ENCODE measurements at places on chromosomes 5 and 9.

DNA sequence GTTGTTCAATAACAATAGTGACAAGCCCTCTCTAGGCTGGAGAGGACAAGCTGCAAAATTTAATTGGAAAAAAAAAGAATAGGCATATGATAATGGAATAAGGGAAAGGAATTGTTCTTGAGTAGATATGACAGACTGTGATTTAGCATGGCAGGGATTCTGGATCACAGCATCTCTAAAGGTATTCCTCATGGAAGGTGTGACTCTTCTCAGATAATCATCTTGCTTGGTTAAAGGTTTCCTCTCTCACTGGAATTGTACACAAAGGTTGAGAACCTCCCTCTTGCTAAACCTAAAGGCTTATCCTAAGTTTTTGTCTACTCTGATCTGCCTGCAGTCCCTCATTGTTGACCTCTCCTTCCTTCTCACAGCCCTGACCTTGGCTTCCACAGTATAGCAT is 31.6 kb downstream of the ELOVL7 start:
- DNase-seq = no peak

GRCh38 chr5:72557167-72558045 is 50.2 kb upstream of the ZNF366 start:
- no peak for DNase-seq

- DNase-seq = no peak
These were observed 157.5 kb downstream of the CHSY3 start for GRCh38 chr5:130061746-130062145.

DNA sequence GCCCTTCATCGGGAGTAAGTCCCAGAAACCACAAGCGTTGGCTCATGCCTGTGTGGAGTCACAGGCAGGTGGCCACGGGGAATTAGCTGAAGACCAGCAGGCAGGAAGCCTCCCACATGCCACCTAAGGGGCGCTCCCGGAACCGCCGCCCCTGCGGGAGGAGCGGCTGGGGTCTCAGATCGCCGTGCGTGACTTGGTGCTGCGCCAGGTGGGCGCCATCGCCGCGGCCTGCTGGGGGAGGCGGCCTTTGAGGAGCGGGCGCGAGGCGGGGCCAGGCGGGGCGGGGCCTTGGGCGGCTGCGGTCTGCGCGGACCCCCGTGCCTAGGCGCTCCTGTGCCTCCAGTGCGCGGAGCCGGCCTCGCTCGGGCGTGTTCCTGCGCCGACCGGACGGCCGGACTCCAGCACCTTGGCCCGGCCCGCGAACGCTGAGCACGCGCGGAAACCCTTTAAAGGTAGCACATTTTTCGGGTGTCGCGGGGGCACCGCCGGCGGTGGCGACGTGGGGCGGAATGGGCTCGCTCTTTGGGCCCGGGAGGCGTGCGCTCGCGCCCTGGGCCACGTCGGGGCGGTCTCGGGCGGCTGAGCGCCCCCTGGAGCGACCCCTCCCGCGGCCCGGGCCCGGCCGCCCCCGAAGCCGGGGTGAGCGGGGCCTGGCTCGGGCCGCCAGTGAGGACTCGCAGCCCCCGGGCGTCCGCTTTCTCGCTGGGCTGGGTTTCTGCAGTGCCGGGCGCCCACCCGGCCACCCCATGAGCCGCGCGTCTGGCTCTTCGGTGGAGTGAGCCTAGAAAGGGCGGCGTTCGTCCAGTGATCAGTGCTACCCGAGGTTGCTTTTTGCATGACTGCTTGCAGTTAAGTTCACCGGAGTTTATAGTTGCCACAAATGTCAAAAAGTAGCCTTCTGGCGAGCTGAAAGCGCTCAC is 24.5 kb downstream of the LECT2 start:
- no peak for DNase-seq

DNA sequence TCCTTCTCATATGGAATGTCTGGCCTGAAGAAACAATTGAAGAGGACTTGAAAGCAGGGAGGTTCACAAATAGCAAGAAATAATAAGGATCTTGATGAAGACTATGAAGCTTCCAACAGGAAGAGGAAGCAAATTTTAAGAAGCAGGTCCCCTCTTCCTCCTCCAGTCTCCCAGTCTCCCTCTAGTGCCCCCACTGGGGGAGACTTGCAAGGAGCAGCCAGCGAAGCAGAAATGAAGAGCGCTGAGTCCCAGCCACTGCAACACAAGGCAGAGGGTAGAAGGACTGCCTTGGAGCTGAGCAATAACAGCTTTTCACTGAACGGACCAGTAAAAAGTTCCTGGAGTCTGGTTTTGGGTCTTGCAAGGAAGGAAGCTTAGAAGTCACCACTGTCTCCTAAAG is 32.6 kb upstream of the ACO1 start:
- DNase-seq = no peak

GRCh38 chr9:133119103-133119845 is 1.8 kb downstream of the RALGDS start:
- no peak for DNase-seq

DNA sequence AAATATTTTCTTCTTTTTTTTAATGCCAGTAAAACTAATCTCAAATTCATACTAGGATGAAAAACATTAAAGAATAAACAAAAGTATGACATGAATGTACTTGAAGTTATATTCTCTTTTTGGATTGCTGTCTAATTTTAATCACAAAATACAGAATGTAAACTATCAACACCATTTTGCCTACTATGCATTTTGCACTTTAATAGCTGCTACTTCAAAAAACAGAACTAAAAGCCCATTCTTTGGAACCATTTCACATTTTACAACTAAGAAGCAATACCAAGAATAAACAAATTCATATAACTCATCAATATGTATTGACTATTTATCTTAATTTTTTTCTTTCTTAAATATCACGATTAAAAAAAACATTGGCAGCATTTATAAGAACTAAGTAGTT is 58.1 kb downstream of the ADAMTS6 start:
- no peak for DNase-seq

- no peak for DNase-seq
These were observed 1.9 kb upstream of the KCNIP1 start for GRCh38 chr5:170501931-170502330.

DNA sequence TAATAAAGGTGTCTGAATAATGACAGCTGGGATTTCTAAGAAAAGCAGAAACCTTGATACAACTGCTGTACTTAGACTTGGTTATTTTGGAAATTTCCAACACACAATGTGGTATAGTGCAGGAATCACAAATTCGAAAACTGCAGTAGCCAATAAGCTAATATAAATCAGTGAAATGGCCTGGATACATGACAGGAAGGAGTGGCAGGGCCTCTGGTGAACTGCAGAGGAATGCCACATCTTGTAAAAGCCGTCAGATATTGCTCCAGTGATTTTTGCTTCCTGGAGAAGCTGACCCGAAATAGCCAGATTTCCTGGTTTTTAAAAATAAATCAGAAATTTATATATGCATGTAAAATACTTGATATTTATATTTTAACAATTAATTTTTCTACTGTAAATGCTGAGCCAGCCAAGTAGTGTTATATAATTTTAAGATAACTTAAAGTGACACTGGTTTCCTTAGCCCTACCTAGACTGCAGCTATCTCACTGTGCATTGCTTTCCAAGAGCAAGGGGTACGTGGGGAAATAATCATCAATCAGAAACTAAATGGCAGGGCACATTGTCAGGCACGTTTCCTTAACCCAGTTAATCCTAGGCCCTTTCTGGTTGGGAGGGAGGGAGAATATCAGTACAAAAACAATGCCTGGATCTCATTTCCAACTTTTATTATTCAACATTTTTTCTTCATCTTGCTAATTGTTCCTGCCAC is 182.4 kb downstream of the RASEF start:
- no peak for DNase-seq

DNA sequence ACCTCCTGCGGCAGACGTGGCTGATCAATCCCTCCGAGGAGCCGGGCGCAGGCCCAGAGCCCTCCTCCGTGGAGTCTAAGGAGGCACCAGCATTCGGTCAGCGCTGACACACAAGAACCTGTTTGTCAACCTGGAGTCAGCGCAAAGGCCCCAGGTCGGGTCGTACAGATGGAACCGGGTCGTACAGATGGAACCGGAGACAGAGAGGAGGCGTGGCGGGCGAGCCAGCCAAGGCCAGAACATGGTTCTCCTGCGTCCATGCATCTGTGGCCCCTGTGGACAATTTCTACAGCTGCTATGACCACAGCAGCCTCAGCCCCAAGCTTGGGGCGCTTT is 125.1 kb upstream of the SARDH start:
- no peak for DNase-seq
